Effector CD8-positive, alpha-beta T cell (primary cell): ENCODE measurements at places on chromosomes 1 and 21.

DNA sequence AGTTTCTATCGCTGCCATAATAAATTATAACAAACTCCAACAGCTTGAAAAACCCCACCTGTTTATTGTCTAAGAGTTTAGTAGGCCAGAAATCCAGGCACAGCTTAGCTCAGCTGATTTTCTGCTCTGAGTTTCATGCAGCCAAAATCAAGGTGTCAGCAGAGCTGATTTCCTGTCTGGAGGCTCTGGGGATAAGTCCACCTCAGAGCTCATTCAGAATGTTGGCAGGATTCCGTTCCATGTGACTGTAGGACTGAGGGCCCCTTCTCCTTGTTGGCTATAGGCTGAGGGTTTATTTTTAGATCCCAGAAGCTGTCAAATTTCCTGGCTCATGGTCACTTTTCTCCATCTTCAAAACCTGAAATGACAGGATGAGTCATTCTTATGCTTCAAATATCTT is 91.6 kb upstream of the CHODL start:
- no peak for DNase-seq

DNA sequence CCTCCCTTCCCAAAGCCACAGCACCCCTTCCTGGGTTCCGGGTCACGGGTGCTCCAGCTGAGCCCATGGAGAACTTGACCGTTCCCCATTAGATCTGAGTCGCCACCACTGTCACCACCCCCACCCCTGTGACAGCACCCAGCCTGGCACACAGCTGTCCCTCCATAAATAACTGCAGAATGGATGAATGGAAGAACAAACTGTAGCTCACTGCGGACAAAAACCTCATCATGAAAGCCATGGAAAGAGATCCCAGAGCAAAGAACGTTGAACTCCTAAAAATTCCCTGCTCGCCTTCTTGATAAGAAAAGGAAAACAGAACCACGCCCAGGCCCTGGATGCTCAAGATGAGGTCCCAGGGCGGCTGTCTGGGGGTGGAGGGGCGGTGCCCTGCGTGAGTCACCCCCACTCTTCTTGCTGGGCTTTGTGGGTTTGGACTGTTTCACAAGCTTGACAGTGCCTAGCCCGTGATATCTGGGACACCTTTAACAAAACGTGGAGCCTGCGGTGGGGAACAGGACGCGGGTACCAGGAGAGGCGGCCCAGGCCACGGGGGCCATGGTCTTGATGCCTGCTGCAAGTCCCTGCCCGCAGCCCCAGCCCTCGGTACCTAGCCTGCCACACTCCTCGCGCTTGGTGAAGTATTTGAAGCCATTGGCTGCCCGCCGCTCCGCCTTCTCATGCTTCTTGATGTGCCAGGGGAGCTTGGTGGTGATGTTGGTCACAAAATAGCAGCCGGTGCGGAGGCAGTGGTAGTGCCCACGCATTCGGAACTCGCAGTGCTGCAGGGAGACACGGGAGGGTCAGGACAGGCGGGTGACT is 151.9 kb downstream of the CASZ1 start:
- DNase-seq: no peak

DNA sequence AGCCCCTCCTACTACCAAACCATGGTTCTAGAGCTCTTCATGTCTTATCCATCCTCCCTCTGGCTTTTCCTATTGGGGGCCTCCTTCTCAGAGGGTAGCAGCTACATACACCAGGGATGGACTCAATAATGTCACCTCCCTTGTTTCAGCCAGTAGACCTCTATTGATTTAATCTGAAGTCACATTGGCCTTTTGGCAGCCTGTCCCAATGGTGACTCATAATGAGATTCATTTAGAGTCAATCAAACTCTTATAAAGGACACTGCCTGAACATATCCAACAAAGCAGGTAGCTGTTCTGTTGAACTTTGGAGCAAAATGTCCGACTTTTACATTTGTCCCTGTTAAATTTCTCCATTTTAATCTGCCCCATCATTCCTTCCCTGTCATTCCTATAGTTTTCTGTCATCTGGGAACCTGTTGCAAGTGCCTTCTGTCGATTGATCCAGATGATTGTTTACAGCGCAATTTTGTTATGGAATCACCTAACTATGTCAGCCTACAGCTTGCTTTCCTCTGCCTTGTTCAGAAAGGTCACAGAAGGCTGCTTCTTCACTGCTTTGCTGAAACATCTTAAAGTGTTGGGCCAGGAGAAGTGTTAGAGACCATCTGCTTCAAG is 105.9 kb downstream of the ETS2 start:
- no peak for DNase-seq

DNA sequence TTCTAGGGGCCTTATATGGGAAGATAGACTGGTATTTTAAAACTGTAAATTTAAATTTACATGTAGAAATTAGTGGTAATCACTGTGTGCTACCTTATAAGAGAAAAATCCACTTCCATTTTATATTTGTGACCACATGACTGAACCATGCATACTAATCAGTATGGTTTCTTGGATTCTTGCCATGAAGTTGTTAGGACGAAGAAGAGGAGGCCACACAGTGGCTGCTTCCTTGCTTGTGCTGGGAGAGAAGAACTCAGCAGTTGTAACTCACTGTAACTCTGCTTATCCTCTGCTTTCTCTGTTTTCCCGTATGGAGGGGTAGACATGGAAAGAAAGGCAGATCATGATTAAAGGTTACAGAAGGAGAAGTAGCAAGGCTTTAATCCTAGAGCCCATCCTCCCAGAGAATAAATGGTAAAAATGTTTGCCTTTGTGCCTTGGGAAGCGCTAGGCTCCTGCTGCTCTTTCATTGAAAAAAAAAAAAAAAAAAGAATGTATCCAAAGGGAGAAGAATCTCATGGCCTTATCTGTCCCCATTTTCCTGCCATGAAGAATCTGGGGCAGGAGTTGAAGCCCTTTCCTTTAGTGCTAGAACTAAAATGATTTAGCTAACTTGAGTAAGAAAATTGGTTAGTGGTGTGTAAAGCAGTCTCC is 32.4 kb downstream of the KCTD3 start:
- DNase-seq: no peak

DNA sequence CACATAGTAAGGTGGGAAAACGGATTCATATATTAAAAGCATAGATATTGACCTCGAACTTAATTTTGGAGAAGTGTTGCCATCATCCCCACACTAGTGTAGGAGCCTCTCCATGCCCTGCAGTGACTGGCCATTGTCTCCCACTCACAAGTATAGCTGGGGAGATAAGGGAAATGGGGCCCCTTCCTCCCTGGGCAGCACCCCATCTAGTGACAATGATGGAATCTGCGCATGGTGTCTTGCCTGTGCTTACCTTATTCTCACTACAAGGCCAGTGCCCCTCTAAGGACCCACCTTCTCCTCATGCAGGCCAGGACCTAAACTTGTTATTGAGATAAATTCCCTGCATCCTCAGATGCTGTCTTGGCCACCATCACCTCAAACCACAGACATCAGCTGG is 374.9 kb downstream of the NTNG1 start:
- DNase-seq: no peak

- no peak for DNase-seq
These were observed 12.5 kb downstream of the ADAM30 start for GRCh38 chr1:119883826-119884225.

DNA sequence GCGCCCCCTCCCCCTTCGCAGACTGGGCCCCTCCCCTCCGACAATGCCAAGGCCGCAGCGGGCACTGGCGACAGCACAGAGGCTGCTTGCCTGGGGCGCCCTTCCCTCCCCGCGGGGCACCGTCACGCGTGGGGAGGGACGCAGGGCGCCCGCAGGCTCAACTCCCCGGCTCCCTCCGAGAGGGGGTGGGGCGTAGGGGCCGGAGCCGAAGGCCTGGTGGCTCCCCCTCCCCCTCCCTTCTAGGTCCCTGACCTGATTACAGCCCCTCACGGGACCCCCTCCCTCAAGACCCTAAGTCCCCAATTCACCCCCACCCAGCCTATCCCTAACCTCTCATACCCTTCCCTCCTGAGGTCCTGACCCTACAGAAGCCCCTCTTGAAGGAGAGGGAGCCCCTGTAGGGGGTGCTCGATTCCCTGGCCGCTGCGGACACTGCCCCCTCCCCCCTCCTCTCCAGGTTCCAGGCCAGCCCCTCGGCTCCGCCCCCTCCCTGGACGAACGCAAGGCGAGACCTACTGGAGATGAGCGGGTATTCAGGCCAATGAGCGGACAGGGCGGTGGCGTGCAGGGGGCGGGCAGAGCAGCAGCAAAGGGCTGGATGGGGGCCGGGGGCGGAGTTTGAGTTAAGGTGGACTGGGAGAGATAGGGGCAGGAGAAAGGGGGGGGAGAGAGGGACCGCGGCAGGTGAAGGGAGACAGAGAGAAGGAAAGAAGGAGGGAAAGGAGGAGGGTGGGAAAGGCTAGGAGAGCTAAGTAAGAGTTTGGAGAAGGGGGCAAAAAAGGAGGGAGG is 733 bp upstream of the ZBTB7B start:
- peak; percentile 85 for DNase-seq

- no peak for DNase-seq
These were observed 274.1 kb upstream of the CHRM3 start for GRCh38 chr1:239112101-239112935.

GRCh38 chr1:197440715-197441114 is 172.7 kb downstream of the CRB1 start:
- no peak for DNase-seq

DNA sequence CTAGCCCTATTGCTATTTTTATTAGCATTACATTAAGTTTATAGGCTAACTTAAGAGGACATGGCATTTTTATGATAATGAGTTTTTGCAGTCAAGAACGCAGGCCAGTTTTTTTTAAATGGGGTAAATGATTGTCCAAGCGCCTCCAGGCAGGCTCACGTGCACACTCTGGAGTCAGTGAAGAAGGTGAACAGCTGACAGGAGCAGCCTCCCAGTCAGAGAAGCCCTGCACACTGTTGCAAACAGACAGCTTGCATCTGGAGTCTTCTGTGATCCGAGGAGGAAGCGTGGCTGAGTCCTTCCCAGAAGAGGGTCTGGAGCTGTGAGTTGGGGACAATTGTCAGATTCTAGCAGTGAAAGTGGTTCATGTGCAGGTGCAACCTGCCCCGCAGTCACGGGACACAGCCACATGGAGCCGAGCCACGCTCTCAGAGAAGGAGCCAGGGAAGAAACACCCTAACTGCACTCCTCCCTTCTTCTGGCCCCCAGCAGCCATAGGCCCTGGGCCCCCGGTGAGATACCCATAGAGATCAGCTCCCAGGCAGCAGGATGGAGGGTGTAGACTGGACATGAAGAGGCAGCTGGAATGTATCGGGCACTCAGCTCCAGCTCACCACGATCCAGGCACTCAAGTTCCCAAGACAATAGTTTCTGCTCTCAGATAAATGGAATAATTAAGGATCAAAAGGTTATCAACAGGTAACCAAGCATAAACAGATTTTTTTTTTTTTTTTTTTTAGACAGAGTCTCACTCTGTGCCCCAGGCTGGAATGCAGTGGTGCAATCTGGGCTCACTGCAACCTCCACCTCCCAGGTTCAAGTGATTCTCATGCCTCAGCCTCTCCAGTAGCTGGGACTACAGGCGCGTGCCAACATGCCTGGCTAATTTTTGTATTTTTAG is 26.4 kb downstream of the CAPN2 start:
- no peak for DNase-seq

GRCh38 chr1:197916500-197916983 is 630 bp upstream of the LHX9 start:
- DNase-seq: no peak

DNA sequence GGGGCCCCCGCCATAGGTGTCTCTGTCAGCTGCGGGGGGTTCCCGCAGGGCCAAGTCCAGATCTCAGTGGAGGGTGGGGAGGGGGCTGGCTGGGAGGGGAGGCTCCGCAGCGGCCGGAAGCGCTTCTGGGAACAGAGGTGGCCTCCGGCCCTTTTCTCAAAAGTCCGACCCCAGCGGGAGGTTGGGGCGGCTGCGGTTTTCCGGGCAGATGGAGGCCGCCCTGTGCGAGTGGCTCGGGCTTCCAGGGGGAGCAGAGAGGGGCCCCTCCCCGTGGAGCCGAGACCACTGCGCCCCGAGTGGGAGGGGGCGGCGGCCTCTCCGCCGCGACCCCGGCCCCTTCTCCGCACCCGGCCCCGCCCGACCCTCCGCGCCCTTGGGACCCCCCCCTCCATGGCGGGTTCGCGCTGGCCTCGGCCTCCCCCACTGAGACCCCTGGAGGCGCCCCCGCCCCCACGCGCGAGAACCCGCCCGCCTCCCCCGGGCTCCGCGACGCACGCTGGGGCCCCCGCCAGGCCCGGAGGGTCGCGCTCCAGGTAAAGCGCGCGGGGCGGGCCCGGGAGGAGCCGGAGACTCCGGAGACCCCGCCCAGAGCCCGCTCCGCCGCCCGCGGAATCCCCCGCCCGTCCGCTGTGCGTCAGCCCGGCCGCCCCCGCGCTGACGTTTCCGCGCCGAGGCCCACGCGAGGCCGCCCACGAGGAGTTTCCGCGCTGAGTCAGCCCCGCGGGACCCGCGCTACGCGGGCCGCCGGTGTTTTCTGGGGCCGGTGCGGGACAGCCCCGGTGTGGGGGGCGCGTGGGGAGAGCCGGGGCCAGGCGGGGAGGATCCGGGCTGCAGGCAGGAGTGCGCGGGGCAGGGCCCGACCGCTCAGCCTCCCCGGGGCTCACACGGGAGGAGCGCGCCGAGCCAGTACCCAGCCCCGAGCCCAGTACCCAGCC is 5.2 kb downstream of the TNFRSF18 start:
- peak; percentile 80 for DNase-seq

- DNase-seq: no peak
These were observed 85.9 kb downstream of the LHX8 start for GRCh38 chr1:75220072-75220471.

DNA sequence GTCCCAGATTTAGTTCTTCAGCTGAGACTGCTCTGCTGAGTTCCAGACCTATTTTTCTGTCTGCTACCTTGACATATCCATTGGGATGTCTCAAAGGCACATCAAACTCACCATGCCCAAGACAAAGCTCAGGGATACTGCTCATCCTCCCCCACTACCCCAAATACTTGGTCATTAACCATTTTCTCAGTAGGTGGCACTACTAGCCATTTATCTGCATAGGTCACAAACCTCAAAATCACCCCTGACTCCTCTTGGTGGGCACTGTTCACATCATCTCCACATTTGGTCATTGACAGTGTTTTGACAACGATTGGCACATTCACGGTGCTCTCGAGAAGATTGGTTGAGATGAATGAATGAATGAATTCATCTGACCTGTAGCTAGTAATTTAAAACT is 32.1 kb downstream of the CACNA1S start:
- DNase-seq: no peak

- no peak for DNase-seq
These were observed 454.1 kb upstream of the USP24 start for GRCh38 chr1:55669293-55669692.

- no peak for DNase-seq
These were observed 1.8 kb upstream of the TBX15 start for GRCh38 chr1:118989878-118990378.

GRCh38 chr1:227883073-227883520 is 64.6 kb downstream of the WNT9A start:
- DNase-seq: no peak
